Activated T-cell treated with anti-CD3 and anti-CD28 coated beads, Interleukin-2, amount 50 U/mL, for 72 hours (primary cell): ENCODE measurements at places on chromosomes 13 and 19. TPM values are rescaled to one million over a fixed set of nuclear protein-coding genes. Genes with fewer than 3 reads are reported as not detected.

GRCh38 chr13:109787135-109787954 is 962 bp upstream of the IRS2 start:
- H3K4me1 ChIP-seq: peaks cover 20% of the 10 kb centered on the region
- no peak for DNase-seq
- no peaks in the 10 kb centered on the region for H3K36me3 ChIP-seq
- no peak overlapping the region for H3K27ac ChIP-seq
- peaks cover 39% of the 10 kb centered on the region for H3K27me3 ChIP-seq

GRCh38 chr19:2171349-2172145 is 7.8 kb downstream of the DOT1L start:
- no peaks in the 10 kb centered on the region for H3K27me3 ChIP-seq
- DNase-seq: peak; percentile 88

DNA sequence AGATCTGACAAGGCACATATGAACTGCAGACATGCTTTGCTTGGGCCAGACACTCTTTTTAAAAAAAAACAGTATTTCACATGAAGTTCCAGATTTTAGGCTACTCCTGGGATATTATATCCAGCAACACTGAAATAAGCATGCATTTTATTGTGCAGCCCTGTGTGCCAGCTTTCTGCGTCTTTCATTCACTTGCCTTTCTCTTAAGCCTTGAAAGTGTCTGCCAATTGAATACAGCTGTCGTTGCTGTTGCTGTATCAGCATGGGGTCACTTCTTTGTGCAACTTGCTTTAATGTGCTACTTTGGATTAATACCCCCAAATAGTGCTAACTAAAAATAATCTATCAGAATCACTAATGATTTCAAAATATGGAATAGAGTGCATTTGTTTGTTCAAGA is 657.8 kb downstream of the SLITRK6 start:
- DNase-seq: no peak
- H3K4me3 ChIP-seq: no peak overlapping the region
- H3K27me3 ChIP-seq: no peaks in the 10 kb centered on the region
- H3K27ac ChIP-seq: no peak overlapping the region

- H3K36me3 ChIP-seq: peaks cover 12% of the 10 kb centered on the region
- peak overlapping the region; percentile 100 for H3K4me3 ChIP-seq
- DNase-seq: no peak
- H3K27me3 ChIP-seq: no peaks in the 10 kb centered on the region
Measured at GRCh38 chr19:52188822-52189734, 774 bp upstream of the PPP2R1A start.

PRR19 gene
- total RNA-seq: 0.29 TPM

DNA sequence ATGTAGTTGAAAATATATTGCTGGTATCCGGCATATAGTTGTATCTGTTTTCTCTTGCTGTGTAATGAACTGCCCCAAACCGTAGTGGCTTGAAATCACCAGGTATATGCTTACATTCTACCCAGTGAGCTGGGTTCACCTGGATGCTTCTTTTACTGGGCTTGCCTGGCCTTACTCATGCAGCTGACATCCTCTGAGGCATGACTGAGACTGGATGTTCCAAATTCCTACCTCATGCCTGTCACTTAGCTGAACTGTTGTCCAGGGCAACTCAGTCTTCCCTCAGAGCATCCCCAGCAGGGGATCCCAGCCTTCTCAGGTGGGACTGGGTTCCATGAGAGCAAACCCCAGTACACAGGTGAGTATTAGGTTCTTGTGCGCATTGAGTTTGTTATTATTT is 66.8 kb downstream of the IFT88 start:
- peaks cover 6% of the 10 kb centered on the region for H3K4me1 ChIP-seq
- no peaks in the 10 kb centered on the region for H3K27me3 ChIP-seq
- H3K4me3 ChIP-seq: no peak overlapping the region
- no peak for DNase-seq
- no peaks in the 10 kb centered on the region for H3K36me3 ChIP-seq

- no peak overlapping the region for H3K27ac ChIP-seq
- no peak overlapping the region for H3K4me3 ChIP-seq
- no peaks in the 10 kb centered on the region for H3K36me3 ChIP-seq
- no peak for DNase-seq
Measured at GRCh38 chr13:33483471-33483870, 197.9 kb upstream of the STARD13 start.

ZNF667 gene
- 1.5 TPM for total RNA-seq

ZNF442 gene
- total RNA-seq: 2.0 TPM

GRCh38 chr19:35332817-35333216 is 3.8 kb downstream of the CD22 start:
- H3K4me1 ChIP-seq: peaks cover 83% of the 10 kb centered on the region
- peaks cover 26% of the 10 kb centered on the region for H3K27me3 ChIP-seq
- no peaks in the 10 kb centered on the region for H3K36me3 ChIP-seq
- peak overlapping the region; percentile 55 for H3K4me3 ChIP-seq
- no peak overlapping the region for H3K27ac ChIP-seq

DNA sequence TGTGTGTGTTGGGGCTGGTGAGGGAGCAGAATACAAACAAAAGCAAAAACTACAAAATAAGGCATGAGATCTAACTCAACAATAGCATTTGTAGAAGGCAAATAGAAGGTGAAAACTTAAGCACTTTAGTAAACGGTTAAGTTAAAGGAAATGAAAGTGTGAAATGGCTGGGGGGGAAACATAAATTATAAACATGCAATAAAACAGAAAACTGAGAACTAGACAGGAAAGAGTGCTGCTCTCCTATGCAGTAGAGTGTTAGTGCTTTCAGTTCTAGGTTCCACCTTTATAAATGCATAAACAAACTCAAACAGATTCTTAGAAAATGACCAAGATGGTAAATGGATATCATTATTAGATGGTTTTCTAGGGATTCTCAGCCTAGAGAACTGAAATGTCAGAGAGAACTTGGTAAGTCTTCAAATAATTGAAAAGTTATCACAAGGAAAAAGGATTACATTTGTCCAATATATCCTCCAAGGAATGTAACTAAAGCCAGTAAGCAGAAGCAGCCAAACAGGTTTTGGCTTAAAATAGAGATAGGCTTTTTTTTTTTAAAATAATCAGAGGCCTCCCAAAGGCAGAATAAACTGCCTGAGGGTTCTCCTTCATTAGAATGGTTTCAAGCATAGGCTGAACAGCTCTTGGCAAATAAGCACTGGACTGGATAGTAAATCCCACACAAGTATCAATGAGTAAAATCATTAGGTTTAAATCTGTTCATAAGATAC is 23.3 kb downstream of the RBM26 start:
- peak overlapping the region; percentile 48 for H3K27ac ChIP-seq
- H3K4me1 ChIP-seq: peaks cover 76% of the 10 kb centered on the region
- no peak for DNase-seq
- H3K4me3 ChIP-seq: peak overlapping the region; percentile 77

- H3K27ac ChIP-seq: no peak overlapping the region
- peaks cover 51% of the 10 kb centered on the region for H3K27me3 ChIP-seq
- H3K4me1 ChIP-seq: peaks cover 25% of the 10 kb centered on the region
- no peak for DNase-seq
- peaks cover 6% of the 10 kb centered on the region for H3K36me3 ChIP-seq
Measured at GRCh38 chr19:55444646-55445045, 1.5 kb upstream of the SHISA7 start.

KLK12 gene
- not detected for total RNA-seq

- H3K27ac ChIP-seq: no peak overlapping the region
- DNase-seq: no peak
- peaks cover 23% of the 10 kb centered on the region for H3K4me1 ChIP-seq
- no peaks in the 10 kb centered on the region for H3K36me3 ChIP-seq
- H3K4me3 ChIP-seq: no peak overlapping the region
- H3K27me3 ChIP-seq: peaks cover 27% of the 10 kb centered on the region
Measured at GRCh38 chr13:33206945-33207614, 78.5 kb downstream of the STARD13 start.

KIR3DL2 gene
- total RNA-seq: 0.89 TPM

DNA sequence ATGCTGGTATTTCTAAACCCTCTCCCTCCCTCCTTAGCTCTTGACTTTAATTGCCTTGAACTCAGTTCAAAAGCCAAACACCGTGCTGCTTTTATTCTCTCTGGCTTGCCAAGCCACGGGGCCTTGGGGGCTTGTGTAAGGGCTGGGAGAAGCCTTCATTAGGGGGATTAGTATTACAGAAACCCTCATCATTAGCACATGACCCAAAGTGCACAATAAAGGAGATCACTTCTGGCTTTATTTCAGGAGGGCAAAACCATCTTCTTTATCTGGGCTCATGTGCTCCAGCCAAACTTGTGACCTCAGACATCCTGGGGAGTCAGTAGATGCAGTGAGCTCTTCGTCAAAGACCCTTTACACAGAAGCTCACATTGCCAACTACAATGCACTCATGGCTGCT is at the start of gene DCT:
TSS of gene DCT (minus strand) at position 67 of the 400 bp plus-strand sequence. CDS start 427 bp downstream, outside the sequence.
- no peaks in the 10 kb centered on the region for H3K36me3 ChIP-seq
- peak within 1 kb of the TSS; percentile 9 for H3K27ac ChIP-seq
- H3K4me3 ChIP-seq: no peak within 1 kb of the TSS
- peaks cover 11% of the 10 kb centered on the region for H3K4me1 ChIP-seq

- H3K4me3 ChIP-seq: no peak overlapping the region
- no peak for DNase-seq
- H3K4me1 ChIP-seq: no peaks in the 10 kb centered on the region
- H3K27ac ChIP-seq: no peak overlapping the region
- no peaks in the 10 kb centered on the region for H3K27me3 ChIP-seq
Measured at GRCh38 chr19:33472691-33473652, 48.6 kb downstream of the PEPD start.

DNA sequence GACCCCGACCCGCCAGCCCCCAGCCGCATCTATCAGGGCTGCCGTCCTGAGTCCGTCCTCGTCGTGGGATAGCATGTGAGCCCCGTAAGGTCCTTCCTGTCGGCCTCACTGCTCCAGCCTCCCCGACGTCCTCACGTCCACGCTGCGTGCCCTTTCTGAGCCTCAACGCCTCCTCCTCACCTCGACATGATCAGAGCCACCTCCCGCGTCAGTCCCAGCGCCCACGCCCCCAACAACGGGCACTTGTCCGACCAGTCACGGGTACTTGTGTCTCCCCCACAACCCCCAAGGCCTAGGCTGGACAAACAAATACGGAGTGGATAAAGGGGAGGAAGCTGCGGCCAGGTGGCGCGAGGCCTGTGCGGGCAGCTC is 665 bp downstream of the ZNF497 start:
- H3K27ac ChIP-seq: peak overlapping the region; percentile 91
- H3K36me3 ChIP-seq: no peaks in the 10 kb centered on the region
- no peaks in the 10 kb centered on the region for H3K27me3 ChIP-seq
- peak; percentile 73 for DNase-seq
- H3K4me1 ChIP-seq: peaks cover 19% of the 10 kb centered on the region

GRCh38 chr19:31534786-31535657 is 185.8 kb upstream of the TSHZ3 start:
- no peak overlapping the region for H3K27ac ChIP-seq
- H3K36me3 ChIP-seq: peaks cover 2% of the 10 kb centered on the region
- no peak overlapping the region for H3K4me3 ChIP-seq
- peaks cover 6% of the 10 kb centered on the region for H3K27me3 ChIP-seq

FXYD1 gene
- total RNA-seq: 1.6 TPM
